ENCODE measurements at places on chromosomes 3 and 15.
A peak's percentile ranks its signal among the peaks of the same experiment; 100 is the strongest.

DNA sequence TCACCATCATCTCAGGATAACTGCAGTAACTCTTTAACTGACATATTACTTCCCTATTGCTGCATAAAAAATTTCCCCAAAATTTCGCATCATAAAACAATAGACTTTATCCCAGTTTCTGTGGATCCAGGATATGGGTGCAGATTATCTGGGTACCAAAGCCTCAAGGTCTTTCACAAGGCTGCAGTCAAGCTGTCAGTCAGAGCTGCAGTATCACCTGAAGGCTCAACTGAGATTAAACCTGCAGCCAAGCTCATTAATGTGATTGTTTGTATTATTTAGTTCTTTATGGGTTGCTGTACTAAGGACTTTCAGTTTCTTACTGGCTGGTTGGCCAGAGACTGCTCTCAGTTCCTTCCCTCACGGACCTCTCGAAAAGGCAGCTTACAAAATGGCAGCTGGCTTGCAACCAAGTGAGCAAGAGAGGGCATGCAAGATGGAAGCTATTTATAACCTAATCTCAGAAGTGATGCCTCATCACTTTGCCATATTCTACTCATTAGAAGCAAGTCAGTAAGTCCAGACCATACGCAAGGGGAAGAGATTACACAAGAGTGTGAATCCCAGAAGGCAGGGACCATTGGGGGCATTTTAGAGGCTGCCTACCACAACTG is 54.9 kb downstream of the DCUN1D1 start:
- no peak for DNase-seq

- no peak for DNase-seq
Measured at GRCh38 chr3:12194209-12194608, 35.5 kb upstream of the TIMP4 start.

DNA sequence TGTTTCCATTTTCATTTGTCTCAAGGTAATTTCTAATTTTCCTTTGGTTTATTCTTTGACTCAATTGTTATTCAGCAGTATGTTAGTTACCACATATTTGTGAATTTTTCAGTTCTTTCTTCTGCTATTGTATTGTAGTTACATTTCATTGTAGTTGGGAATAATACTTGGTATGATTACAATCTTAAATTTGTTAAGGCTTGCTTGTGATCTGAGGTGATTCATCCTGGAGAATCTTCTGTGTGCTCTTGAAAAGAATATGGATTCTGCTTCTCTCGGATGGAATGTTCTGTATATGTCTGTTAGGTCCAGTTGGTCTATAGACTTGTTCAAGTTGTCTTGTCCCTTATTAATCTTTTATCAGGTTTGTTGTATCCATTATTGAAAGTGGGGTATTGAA is 63.4 kb upstream of the VEPH1 start:
- DNase-seq: no peak

- DNase-seq: peak; percentile 17
Measured at GRCh38 chr3:68088216-68088615, 433.8 kb upstream of the SUCLG2 start.

DNA sequence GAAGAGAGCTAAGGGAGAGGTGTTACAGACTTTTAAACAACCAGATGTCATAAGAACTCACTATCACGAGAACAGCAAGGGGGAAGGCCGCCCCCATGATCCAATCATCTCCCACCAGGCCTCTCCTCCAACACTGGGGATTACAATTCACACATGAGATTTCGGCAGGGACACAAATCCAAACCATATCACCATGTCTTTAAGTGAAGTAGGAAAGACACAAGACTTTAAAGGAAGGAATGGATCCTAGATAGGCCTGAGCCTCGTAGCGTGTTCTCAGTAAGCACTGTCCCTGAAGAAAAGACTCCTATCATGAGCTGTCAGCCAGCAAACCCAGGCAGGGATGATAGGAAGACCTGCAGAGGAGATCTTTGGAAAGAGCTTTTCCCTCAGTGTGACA is 15.1 kb upstream of the RPS27L start:
- DNase-seq: no peak

DNA sequence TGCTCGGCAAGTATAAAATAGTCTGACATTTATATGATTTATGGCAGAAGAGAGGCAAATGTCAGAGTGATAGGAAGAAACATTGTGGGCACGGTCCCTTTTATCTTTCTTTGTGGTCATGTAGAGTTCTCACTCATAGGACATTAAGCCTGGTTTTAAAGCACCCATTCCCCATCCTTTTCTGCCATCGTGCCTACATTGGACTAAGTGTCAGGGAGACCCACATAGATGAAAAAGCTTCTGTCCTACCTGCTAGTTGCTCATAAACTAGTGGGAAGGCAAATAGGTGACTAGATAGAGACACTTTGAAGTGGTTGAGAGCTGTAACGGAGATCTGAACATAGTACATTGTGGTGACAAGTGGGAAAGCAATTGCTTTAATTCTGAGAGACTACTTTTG is 155.7 kb downstream of the B3GALNT1 start:
- DNase-seq: no peak

DNA sequence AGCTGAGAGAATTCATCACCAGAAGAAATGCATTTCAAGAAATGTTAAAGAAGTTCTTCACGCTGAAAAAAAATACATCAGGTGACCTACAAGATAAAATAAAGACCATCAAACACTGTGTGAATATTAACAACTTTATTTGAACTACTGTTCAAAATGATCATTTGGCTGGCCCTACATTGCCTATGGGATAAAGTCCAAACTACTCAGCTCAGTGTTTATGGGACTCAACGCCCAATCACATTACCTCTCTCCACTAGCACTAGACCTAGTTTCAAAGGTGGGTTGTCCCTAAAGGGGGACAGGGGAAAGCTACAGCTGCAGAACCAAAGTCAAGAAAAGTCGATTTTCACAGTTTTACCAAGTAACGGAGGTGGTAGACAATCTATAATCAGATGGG is 62.0 kb downstream of the DLG1 start:
- DNase-seq: no peak

GRCh38 chr3:132211896-132212295 is 105.3 kb upstream of the ACP3 start:
- DNase-seq: no peak

- no peak for DNase-seq
Measured at GRCh38 chr3:69724722-69725435, 14.4 kb upstream of the MITF start.

DNA sequence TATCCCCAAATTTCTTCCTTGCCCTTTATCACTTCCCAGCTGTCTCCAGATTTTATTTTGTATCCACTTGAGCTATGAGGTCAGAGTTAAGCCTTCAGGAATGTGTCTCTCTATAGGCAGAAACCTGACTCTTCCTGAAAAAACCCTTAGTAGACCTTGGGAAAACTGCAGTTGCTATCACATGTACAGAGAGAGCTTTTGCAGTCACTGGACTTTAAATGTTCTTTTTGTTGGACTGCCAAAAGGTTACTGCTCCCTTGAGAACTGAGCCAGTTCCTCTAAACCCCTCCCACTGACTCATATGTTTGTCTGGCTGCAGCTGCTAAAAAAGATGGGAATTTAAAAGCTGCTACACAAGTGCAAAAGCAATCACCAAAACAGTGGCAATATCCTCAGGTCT is 169.1 kb upstream of the CCDC54 start:
- no peak for DNase-seq

DNA sequence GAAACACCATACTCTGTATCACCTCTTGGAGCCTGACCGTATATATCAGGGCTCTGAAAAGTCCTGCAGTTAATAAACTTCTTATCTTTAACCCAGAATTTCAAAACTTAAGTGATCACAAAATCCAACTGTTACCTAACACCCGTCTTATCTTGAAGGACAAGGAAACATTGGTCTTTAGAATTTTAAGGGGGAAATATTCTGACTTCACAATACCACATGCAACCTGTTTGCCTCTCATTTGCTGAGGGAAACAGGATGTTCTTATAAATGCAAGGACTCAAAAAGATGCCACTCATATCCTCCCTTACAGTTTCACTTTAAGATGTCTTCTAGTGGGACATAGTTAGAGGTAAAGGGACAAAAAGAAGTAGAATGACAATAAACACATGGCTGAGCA is 67.9 kb downstream of the CRTC3 start:
- no peak for DNase-seq

- no peak for DNase-seq
Measured at GRCh38 chr3:172449466-172450149, 1.4 kb upstream of the GHSR start.

- no peak for DNase-seq
Measured at GRCh38 chr3:32675650-32676049, 9.3 kb upstream of the CNOT10 start.

DNA sequence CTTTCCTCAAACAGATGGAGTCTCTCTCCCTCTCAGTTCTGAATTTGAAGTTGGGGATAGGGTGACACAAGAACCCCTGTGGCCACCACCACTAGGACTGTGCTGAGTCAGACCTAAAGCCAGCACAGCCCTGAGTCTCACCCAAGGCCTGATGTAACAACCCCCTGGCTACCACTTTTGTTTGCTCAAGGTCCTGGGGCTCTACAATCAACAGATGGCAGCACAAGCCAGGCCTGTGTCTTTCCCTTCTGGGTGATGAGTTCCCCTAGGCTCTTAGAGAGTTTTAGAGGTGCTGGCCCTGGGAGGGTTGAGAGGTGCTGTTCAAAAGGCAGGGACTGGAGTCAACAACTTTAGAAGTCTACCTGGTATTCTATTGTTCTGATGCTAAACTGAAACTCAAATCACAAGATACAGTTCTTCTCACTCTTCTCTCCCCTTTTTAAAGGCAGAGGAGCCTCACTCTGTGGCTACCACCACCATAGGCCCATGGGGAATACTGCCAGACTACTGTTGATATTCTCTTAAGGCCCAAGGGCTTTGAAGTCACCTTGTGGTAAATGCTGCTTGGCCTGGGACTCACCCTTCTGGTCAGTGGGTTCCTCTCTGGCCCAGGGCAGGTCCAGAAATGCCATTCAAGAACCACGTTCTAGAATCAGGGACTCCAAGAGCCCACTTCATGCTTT is 6.5 kb downstream of the OR5K4 start:
- DNase-seq: no peak

GRCh38 chr15:31100738-31101137 is 787 bp downstream of the TRPM1 start:
- DNase-seq: no peak

DNA sequence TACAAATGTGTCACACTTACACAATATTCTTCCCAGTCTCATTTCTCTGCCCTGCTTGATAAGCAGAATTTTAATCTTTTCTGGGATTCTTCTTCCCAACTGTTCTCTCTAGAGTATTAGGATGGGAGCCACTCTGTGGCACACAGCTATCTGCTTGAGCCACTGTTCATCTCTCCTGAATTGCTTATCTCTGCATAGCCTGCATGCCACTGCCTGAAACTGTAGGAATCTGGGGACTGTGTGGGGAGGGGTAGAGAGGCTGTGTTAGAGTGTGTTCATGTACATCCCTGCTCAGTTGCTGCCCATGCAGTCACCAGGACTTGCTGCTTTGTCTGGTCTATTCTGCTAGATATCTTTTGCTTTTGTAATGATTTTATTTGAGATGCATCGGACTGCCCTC is 2.3 kb upstream of the OR4F6 start:
- DNase-seq: no peak

DNA sequence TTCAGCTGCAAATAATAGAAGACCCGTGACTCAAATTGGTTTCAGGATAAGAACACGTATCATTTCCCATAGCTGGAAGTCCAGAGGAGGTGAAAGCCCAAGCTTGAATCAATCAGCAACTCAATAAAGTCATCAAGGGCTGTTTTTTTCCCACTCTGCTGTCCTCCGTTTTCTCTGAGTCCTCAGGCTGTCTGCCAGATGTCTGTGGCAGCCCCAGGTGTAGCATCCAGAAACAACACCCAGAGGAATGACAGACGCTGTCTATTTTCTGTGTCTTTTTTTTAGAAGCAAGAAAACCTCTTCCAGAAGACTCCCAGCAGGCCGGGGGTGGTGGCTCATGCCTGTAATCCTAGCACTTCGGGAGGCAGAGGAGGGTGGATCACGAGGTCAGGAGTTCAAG is 204.4 kb downstream of the FAM43A start:
- DNase-seq: no peak

DNA sequence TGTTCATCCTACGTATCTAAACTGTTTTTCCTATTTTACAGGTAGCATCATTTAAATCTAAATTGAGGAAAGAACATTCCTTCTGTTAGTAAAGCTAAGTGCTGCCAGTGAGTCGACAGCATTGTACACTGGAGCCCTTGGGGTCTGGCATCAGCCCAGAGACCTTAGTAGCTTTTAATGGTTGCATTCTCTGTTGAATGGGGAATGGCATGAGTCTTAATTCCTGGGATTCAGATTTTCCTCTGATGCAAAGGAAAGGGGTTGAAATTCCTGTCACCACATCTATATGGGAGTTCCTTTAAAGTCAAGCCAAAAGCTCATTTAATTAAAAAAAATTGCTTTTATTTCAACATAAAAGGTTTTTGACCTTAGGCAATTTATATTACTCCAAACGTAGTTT is 148.4 kb upstream of the GBE1 start:
- no peak for DNase-seq

DNA sequence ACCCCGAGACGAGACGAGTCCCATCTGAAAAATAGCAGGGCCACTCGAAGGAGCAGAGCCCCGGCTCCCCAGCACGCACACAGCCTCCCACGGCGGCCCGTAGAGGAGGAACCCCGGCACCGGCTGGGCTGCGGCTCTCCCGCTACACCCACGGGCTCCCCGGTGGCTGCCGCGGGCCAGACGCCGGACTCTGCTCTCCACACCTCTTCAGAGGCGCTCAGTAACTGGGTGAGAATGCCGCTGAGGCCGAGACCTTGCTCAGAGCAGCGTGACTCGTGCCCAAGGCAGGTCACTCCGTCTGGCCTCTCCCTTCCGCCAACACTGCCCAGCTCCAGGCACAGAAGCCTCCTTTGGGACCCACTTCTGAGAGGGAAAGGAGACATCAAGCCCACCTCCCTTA is 34.4 kb downstream of the TNK2 start:
- no peak for DNase-seq

GRCh38 chr3:152284906-152285305 is 16.2 kb downstream of the MBNL1 start:
- DNase-seq: no peak

DNA sequence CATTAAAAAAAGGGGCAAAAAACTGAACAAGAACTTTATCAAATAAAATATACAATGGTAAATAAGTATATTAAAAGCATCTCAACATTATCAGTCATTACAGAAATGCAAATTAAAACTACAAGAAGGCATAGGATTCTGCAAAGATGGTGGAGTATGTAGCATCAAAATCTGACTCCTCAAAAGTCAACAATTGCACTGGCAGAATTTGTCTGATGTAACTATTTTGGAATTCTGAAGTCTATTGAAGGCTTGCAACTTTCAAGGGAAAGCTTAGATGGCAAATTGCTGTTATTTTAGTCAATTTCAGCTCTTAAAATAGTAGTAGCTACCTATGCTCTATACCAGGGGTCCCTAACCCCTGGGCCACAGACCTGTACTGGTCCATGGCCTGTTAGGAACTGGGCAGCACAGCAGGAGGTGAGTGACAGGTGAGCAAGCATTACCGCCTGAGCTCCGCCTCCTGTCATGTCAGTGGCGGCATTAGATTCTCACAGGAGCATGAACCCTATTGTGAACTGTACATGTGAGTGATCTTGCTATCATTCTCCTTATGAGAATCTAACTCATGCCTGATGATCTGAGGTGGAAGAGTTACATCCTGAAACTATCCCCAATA is 107.6 kb downstream of the TGFBR2 start:
- no peak for DNase-seq

All from activated CD8-positive, alpha-beta memory T cell treated with anti-CD3 and anti-CD28 coated beads for 1 hour (primary cell).